Stimulated activated CD4-positive, alpha-beta T cell treated with anti-CD3 and anti-CD28 coated beads, TNF-alpha, amount 100 ng/mL, for 1 hour (primary cell): ENCODE measurements at places on chromosomes 13 and 19.

DNA sequence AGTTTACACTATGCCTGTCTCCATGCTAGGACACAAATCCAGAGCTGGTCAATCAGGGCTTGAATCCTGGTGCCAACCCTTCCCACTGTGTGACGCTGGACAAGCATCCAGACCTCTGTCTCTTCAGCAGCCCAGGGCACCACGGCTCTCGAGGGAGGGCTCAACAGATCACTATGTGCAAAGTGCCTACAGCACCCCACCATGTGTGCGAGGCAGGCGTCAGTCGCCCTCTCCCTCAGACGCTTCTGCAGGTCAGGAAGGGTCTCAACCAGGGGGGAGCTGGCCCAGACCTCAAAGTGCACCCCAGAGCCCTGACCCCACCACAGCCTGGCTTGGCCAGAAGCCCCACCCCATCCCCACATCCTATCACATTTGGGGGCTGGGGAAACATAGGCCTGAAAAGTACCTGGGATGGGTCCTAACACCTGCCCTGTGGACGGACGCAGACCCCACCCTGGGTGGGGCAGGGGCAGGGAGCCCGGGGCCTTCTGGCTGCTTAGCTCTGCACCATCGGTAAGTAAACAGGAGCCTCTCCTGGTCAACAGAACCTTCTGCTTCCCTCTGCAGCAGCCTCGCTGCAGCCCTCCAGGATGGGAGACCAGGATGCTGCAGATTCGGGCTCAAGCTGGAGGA is 2.9 kb upstream of the C2CD4C start:
- no peak for DNase-seq

DNA sequence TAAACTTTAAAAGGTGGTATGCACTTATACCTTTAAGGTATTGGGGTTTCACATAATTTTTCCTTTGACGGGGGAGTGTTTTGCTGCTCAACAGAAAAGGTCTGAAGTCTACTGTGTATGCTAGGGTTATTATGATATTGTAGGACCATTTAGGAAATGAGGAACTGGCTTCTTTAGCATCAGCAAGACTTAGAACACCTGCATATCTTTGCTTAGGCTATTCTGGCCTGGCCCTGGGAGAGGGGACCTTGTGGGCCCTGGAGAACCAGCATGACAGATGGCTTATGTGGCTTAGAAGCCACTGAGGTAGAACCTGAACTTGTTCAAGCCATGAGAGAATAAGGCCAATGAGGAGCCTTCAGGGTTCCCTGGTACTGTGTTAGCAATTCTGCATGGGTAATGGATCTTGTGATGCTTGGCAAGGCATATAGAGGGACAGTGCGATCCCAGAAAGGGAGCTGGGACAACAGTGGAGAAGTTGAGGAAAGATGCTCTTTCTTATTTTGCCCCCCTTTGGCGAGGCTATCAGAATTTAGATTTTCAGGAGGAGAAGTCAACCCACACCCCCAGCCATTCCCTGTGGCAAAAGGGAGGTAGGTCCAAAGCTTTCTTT is 4.3 kb downstream of the RGCC start:
- DNase-seq: no peak

DNA sequence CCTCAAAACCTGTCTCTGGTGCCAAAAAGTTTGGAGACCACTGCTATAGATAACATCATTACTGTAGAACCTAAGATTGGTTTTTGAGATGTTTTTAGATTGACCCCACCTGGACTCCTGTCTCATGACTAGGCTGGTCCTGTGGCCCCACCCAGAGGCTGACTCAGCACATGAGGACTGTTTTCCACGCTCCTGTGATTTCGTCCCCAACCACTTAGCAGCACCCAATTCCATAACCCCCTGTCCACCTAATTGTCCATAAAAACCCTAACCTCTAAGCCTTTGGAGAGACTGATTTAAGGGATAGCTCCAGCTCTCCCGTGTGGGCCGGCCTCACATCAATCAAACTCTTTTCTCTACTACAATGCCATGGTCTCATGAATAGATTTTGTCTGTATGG is 25.6 kb upstream of the GAS6 start:
- DNase-seq: no peak

DNA sequence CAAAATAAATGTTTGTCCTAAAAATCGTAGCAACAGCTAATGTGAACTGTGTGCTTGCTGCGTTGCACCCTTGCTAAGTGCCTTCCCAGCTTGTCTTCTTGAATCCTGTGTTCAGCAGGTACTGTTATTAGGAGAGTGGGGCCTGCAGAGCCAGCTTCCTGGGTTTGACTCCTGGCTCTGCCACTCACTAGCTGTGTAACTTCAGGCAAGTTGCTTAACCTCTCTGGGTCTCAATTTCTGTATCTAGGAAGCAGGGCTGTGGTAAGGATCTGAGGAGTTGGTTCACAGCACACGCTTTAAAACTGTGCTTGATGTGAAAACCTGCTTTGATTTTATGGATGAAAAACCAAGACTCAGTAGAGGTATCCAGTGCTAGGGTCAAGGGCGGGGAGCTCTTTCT is 10.0 kb downstream of the NFIX start:
- DNase-seq: no peak

DNA sequence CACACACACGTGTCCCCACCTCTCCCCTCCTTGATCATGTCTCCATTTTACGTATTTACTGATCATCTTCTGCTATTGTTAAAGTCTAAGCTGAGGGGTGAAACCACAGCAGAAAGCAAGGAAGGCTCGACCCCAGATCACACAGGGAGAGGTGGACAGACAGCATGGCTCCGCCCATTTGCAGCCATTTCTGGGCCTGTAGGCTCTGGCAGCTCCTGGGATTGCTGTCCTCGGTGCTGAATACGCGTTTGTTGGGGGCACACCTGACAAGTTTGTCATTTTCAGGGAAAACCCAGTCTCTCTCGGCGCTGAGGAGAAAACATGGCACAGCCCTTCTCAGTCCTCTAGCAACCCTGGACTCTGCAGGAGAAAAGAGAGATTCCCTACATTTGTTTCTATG is 8.0 kb downstream of the TMEM86B start:
- no peak for DNase-seq

GRCh38 chr13:33251131-33251661 is 34.4 kb downstream of the STARD13 start:
- no peak for DNase-seq

DNA sequence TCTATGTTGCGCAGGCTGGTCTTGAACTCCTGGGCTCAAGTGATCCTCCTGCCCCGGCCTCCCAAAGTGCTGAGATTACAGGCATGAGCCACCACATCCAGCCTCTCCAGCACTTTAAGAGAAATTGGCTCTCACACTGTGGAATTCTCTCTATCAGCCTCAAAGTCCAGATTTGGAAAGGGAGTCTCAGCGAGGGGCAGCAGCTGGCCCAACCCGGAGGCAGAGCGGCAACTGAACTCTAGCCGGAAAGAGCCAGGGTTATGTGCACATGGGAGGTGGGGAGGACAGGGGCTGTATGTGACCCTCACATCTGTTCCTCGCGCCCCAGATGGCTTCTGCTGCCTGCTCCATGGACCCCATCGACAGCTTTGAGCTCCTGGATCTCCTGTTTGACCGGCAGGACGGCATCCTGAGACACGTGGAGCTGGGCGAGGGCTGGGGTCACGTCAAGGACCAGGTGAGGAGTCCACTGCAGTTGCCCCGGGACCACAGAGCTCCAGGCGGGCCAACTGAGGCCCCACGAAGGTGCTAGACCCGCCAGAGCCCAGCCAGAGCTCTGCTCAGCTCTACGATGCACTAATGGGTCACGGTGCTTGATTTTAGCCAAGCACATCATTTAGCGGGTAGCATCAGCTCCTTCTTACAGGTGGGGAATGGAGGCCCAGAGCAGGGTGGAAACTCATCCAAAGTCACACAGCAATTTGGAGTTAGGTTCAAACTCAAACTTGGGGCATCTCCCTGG is 1.3 kb downstream of the CREB3L3 start:
- no peak for DNase-seq

GRCh38 chr19:50198431-50199258 is 4.8 kb upstream of the MYH14 start:
- DNase-seq: no peak

DNA sequence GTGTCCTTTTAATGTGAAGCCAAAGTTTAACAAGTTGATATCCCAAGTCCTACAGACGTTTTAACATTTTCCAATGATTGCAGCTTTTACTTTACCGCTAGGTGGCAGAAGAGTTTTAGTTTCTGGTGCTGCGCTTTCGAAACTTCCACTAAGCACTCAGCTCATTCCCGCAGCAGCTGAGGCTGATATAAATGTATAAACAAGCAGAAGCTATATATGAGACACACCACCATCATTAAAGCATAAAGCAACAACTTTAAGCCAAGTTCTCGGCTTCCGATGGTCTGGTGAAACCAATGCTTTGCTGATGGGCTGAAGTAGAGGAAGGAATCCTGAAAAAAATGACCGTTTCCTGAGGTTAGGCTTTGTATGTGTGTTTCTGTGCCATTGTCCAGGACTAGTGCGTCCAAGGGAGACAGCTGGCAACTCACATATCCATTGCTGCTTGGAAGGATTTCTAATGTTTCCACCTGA is 753.9 kb downstream of the OLFM4 start:
- DNase-seq: no peak

DNA sequence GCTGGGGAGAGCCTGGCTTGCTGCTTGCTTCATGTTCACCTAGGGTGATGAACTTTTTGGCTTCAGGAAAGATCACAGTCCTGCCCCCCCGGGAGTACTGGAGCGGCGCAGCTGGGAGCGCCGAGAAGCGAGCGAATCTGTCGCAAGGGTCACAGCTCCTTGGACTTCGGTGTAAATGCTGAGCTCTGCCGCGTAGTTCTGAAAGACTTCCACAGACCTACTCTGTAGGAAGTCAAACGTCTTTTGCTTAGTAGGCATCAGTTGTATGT is 2.7 kb downstream of the ING1 start:
- DNase-seq: no peak

GRCh38 chr13:34926508-34926907 is 15.6 kb upstream of the NBEA start:
- no peak for DNase-seq

DNA sequence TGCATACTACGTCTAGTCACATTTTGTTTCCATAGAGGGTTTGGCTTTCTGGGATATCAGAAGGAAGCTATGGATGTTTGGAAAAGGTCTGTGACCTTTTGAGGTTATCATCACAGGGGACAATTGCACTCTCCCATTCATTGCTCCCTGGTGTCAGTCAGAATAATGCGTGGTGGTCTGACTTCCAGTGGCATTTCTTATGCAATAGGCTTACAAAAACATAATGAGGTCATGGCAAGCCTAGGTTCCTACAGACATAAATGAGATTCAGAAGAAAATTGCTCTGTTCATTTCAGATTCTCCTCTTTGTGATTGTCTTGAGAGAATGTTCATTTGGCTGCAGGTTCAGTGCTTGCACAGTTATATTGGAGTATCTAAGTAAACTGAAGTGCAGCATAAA is 54.6 kb downstream of the ARHGAP35 start:
- DNase-seq: no peak

DNA sequence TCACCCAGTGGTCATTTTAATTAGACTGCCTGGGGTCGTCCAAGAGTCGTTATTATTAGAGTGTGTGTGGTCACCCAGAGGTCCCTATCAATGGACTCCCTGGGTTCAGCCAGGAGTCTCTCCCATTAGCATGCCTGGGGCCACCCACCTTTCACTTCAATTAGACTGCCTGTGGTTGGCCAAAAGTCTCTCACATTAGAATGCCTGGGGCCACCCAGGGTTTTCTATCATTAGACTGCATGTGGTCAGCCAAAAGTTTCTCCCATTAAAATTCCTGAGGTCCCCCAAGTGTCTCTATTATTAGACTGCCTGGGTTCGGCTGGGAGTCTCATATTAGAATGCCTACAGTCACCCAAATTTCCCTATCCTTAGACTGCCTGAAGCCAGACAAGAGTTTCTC is 1472.6 kb downstream of the UQCRFS1 start:
- DNase-seq: no peak

DNA sequence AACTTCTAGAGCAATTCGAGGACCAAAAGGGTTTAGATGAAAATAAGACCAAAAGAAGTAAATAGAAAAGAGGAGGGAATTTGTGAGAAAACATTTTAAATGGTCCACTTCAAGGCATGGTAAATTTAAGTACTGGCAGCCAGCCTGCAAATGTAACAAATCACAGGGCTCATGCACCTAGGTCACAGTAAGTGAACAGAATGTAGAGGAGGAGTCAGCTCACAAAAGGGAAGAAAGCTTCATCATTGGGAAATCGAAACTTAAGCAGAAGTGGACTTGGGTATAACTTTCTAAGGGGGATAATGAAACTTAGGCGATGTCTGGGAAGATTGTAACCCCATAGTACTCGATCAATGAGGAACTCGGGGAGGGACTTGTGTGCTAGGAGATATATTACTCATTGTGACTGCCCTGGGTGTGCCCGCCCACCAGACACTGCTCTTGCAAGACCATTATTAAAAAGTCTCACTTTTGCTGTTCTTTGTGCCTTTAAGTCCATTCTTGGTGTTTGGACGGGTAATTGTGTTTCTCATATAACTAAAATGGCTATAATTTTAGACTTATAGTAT is 1053.6 kb upstream of the MIR17HG start:
- no peak for DNase-seq

GRCh38 chr13:36764957-36765356 is 54.1 kb upstream of the RFXAP start:
- no peak for DNase-seq

DNA sequence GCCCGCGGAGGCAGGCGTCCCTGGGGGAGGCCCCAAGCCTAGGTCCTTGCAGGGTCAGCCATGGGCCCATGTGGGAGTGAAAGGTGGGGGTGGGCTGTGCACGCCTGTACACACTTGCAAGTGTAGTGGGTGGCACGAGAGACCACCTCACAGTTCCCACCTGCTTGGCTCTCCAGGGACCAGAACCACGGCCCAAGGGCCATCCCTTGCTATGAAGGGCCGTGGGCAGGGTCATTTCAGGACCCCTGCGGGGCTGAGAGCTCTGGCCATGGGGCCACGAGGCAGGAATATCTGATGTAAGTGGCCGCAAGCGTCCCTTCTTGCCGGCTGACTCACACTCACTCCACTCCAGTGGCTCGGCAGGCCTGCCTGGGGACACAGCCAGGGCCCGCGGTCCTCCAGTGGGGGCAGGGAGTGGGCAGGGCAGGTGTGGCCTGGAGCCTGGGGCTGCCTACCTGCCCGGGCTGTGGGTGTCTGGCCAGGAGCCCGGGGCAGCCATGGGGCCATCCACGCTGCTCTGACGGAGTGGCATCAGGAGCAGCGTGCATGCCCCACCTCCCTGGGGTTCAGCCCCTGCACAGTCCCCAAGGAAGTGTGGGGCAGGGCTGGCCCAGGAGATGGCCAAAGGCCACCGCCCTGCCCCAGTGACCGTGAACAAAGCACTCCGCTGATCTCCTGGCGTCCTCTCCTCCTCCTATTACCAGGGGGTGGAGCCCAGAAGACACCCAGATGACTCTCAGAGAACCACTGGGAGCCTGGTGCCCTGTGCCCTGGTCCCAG is 8.6 kb upstream of the MKNK2 start:
- no peak for DNase-seq

- DNase-seq: no peak
Measured at GRCh38 chr19:10404888-10405820, 1.8 kb upstream of the CDC37 start.

GRCh38 chr13:65336916-65337315 is 1893.2 kb downstream of the PCDH9 start:
- no peak for DNase-seq

DNA sequence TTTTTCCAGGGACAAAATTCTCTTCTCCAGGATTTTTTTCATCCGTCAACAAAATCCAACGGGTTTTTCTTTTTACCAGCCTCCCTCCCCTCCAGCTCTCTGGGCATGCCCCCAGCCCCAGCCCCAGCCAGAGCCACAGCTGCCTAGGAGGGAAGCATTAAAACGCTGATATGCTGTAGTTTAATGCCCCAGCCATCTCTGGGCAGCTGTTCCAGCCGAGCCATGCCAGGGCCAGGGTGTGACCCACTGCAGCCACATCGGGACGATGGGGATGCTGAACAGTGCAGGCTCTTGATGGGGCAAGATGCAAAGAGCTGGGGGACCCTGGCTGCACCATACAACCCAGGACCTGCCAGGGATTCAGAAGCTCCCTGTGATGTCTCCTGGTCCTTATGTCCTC is 32.1 kb downstream of the TSHZ3 start:
- DNase-seq: no peak
